Activated T-helper 1 cell treated with Interleukin-2 at 50 U/mL for 16 hours (primary cell): ENCODE measurements at places on chromosomes 6 and 20.

DNA sequence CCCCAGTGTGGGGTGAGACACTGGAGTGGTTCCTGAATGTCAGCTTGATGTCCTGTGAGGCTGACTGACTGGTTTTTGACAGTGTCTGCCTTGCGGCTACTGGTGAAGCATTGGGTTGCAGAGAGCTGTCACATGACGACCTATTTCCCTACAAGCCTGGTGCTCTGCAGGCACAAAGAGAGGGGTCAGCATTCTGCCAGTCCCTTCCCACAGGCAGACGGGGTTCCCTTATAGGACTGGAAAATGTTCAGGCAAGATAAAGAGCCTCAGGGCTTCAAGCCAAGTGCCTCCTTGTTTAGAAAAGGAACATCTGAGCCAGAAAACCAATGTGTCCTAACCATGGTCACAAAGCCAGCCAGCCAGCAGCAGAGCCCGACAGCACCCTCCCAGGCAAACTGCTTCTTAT, 11.0 kb downstream of the LY86 start:
- no peak for DNase-seq

DNA sequence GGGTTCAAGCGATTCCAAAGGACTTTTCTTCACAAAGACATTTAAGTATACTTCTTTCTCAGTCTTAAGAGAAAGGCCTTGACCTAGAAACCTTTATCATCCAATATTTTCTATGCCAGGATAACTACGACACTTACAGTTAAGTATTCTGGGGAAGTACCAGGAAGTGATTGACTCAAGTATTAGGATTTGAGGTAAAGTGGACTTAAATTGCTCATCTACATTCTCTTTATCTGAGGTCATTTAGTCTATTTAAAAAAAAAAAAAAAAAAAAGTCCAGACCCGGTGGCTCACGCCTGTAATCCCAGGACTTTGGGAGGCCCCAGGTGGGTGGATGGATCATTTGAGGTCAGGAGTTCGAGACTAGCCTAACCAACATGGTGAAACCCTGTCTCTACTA, 114.7 kb downstream of the ZFAND3 start:
- DNase-seq = no peak

GRCh38 chr6:131787766-131788712, 19.8 kb upstream of the ENPP1 start:
- no peak for DNase-seq

- DNase-seq = no peak
These were observed 290.8 kb upstream of the RNF24 start for GRCh38 chr20:4306206-4306605.

GRCh38 chr20:20780127-20780824, 67.8 kb upstream of the RALGAPA2 start:
- no peak for DNase-seq

GRCh38 chr6:91435630-91436029, 848.8 kb upstream of the MAP3K7 start:
- DNase-seq = no peak

GRCh38 chr6:113354204-113354895, 502.8 kb upstream of the MARCKS start:
- DNase-seq = no peak

DNA sequence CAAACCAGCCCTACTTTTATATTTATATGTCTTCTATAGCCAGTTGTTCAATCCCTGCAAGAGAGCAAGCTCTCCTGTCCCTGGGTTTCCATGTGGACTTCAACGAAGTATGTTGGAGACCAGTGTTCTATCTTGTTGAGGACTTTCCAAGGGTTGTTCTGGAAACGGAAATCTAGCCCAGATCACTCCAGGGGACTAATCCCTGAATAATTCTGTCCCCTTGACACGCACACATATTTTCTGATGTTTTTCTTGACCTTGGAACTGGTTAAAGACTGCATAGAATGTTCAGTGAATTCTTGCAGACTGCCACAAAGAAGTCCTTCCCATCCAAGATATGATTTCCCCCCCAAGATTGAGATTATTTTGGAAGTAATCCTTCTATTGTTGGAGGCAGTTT, 9.5 kb upstream of the MYLK2 start:
- DNase-seq = no peak

GRCh38 chr6:56280126-56280525, 32.7 kb upstream of the COL21A1 start:
- no peak for DNase-seq

GRCh38 chr6:26372308-26373144, 7.5 kb downstream of the BTN3A2 start:
- no peak for DNase-seq

DNA sequence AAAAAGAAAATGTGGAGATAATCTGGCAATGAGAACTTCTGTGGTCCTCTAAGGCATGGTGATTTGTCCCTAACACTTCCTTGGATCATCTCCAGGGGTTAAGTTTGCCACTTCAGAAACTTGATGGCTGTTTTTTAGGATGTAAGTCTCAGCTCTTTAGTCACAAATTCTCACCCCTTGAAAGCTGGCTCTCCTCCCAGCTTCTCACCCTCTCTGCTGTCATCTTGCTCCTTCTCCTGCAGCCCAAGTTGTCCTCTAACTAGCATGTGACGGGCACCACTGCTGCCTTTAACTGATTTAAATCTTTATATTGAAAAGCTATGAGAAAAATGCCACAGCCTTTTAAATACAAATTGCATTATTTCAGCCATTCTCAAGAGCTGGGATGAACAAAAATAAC, 107.8 kb downstream of the MAP3K5 start:
- DNase-seq = no peak

DNA sequence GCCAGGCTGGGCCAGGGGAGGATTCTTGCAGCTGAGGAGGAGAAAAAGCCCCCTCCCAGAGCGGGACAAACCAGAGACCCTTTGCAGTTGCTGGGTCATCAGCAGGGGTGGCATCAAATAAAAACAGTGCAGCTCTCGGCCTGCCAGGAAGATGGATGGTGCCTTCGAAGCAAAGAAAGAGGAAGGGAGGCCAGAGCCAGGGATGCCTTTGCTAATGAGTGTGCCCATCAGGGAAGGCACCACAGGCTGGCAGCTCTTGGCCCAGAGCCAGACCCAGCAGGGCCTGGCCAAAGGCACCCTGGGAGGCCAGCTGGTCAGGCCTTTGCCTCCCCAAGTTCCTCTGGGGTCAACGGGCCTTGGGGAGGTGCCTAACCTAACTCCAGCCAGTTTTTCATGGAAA, 26.3 kb upstream of the ZNF318 start:
- no peak for DNase-seq

GRCh38 chr6:129279343-129280292, 396.7 kb downstream of the LAMA2 start:
- DNase-seq = no peak

DNA sequence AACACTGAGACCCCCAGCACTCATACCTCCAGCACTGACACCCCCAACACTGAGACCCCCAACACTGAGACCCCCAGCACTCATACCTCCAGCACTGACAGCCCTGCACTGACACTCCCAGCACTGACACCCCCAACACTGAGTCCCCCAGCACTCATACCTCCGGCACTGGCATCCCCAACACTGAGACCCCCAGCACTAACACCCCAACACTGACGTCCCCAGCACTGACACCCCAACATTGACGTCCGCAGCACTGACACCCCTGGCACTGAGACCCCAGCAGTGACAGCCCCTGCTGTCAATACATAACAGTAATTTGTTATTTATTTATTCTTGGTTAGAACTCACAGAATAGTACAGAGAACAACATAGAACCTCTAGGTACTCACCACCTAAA, 58.0 kb downstream of the ERMARD start:
- no peak for DNase-seq

- DNase-seq = no peak
These were observed 353.1 kb downstream of the CD83 start for GRCh38 chr6:14470671-14471070.

DNA sequence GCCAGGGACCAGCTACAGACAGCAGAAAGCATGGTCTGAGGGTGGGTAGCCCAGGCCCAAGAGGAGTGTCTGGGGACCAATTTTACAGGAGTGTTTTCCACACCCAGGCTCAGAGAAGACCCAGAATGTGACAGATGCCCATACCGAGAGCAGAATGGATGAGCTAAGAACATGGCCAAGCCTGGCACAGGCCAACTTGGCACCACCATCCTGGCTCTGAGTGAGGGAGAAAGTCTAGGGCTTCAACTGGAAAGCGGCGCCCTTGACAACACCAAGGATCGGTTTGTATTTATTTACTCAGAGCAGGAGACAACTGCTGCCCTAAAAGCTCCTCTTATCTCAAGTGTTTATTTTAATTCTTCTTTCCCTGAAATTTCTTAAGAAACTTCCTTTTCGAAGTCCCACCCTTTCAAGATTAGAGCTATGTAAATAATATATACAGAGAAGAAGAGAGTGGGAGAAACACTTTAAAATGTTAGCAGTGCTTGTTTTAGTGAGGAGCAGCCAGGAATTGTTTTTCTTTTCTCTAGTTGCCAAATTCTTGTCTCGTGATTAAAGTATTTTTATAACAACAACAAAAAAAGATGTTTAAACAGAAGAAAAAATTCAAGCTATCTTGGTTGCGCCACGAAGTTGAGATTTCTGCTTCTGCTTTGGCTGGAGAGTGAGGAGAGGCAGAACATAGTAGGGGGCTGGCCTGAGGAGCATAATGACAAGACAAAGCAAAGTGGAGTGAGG, 16.2 kb downstream of the TNXB start:
- DNase-seq = no peak

GRCh38 chr20:49620364-49621240, 52.7 kb upstream of the PTGIS start:
- no peak for DNase-seq
